Melanocyte of skin (primary cell): ENCODE measurements at places on chromosomes 3 and 15. TPM values are rescaled to one million over a fixed set of nuclear protein-coding genes. Genes with fewer than 3 reads are reported as not detected.

KCNMB3 gene
- 1.3 and 1.4 TPM in 2 replicates for total RNA-seq

LYZL4 gene
- total RNA-seq, result not detected in 2 replicates

SCAANT1 gene
- not detected in 2 replicates for total RNA-seq

IREB2 gene
- total RNA-seq, result 25.1 and 36.7 TPM in 2 replicates

TPRG1 gene
- 1.7 TPM in 1 of 2 replicates, not detected in the other for total RNA-seq

PROS1 gene
- 64.6 and 81.0 TPM in 2 replicates for total RNA-seq

QTRT2 gene
- 45.2 and 49.6 TPM in 2 replicates for total RNA-seq

SERPINI2 gene
- 0.46 TPM in 1 of 2 replicates, not detected in the other for total RNA-seq

PAK6 gene
- total RNA-seq, result 0.31 and 1.00 TPM in 2 replicates

CATSPER2 gene
- 0.67 and 1.5 TPM in 2 replicates for total RNA-seq

SHQ1 gene
- total RNA-seq, result 17.6 and 24.4 TPM in 2 replicates

OSTN gene
- total RNA-seq, result not detected in 2 replicates

RARB gene
- 1.8 and 5.5 TPM in 2 replicates for total RNA-seq

RCCD1 gene
- total RNA-seq, result 14.5 TPM in 2 replicates

SMAD6 gene
- 0.33 and 0.62 TPM in 2 replicates for total RNA-seq

ROPN1 gene
- total RNA-seq, result 12.0 and 19.6 TPM in 2 replicates

HYAL1 gene
- 1.1 and 1.4 TPM in 2 replicates for total RNA-seq
